ENCODE measurements at places on chromosomes 6 and 20.

DNA sequence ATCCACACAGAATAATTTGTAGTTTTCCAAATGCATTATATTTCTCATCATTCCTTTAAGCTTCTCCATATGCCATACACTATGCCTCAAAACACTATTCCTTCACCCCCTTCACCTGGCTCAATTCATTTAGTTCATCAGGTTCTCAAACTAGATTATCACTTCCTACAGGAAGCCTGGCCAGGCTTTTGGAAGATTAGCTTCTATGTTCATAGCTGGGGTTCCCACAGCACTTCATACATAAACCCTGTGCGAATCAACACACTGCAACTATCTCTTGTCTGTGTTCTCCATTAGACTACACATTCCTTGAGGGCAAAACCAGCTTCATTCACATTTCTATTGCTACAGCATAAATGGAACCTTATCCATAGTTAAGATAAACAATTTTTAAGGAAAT is 40.5 kb upstream of the PLN start:
- DNase-seq = no peak

DNA sequence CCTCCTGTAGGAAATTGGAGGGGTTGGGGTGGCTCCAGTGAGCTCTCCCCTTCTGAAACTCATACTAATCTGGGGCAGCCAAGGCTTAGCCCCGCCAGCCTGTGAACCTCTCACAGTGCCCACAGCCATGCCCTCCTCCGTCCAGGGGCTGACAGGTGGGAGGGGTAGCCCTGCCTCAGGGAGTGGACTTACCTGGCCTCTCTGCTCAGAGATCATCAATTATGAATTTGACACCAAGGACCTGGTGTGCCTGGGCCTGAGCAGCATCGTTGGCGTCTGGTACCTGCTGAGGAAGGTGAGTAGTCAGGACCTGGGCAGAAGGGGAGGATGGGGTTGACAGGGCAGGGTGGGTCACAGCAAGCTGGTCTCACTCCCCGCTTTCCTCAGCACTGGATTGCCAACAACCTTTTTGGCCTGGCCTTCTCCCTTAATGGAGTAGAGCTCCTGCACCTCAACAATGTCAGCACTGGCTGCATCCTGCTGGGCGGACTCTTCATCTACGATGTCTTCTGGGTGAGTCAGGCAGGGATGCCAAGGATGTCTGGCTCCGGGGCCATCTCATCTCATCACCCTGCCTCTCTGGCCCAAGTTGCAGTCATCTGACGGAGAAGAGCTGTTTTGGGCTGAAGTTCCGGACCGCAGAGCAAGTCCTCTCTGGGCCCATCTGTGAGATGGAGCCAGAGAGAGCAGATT is 34.7 kb downstream of the HM13 start:
- DNase-seq = no peak

GRCh38 chr6:157535340-157536222 is 154.6 kb downstream of the ZDHHC14 start:
- DNase-seq = peak; percentile 48

- no peak for DNase-seq
Observed at GRCh38 chr6:151119823-151120524, 119.8 kb upstream of the AKAP12 start.

- no peak for DNase-seq
Observed at GRCh38 chr6:33136310-33136900, 55.9 kb downstream of the COL11A2 start.

DNA sequence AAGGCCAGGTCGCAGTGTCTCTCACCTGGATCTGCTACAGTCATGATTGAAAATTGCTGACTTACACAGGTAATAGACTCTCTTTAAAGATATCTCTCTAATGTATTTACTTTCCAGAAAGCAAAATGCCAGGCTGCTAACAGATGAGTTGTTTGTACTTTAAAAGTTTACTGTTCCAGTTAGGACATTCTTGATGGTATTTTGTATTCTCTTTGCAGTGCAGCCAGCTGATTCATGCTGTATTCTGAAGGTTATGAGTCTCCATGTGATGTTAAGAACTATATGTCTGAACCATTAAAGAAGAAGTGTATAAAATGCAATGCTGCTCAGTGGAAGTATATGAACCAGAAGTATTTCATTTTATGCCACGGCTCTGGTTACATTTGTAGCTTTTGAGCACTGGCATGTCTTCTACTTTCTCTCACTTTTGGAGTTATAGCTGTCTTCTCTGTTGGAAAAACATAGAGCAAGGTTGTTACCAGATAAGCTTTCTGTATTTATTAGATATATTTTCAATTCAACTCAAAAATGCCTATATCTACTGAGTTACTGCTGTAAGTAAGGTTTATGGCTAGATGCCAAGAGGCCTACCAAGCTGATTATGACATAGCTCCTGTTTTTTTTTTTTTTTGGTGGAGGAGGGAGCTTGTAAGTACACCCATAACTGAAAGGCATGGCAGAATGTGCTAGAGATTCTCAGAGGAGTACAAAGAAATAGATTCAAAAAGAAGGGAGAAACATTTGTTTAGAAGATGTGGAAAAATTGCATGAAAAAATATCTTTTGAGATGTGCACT is 130.5 kb upstream of the MAN1A1 start:
- DNase-seq = no peak

- DNase-seq = no peak
Observed at GRCh38 chr20:671252-672030, 4.2 kb downstream of the SCRT2 start.

- no peak for DNase-seq
Observed at GRCh38 chr6:75427329-75427728, 66.3 kb downstream of the FILIP1 start.

DNA sequence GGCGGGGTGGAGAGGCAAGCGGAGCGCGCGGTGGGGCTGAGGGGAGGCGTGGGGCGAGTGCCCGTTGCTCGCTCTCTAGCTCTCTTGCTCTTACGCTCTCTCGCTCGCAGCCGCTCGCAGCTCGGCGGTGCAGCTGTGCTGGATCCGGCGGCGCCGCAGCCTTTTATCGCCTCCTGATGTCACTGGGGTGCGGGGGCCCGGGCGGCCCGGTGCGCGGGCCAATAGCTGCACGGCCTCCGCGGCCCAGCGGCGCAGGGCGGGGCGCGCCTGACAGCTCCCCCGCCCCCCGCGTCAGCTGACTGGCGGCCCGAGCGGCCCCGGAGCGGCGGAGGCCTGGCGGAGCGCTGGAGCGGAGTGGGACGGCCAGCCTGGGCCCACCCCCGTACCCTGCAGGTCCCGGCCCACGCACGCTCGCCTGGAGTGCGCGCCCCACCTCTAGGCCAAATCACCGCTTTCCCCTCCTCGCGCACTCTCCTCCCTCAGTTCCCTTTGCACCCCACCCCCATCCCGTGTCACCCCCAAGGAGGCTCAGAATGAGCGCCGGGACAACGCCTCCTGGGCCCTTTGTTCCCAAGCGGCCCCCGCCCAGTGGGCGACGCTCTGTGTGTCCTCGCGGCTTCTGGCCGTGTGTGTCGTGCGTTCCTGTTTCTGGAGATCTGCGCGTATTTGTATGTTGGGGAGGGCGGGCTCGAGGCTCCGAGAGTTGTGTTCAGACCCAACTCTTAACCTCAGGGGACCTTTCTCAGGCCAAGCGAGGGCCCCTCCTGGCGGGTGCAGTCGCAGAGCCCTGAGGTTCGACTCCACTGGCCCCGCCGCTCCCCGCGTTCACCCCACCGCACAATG is at the start of gene MAFB:
TSS of gene MAFB (minus strand) at position 137 of the 843 bp plus-strand sequence. CDS start 386 bp downstream, outside the sequence.
- no peak for DNase-seq

GRCh38 chr20:10489853-10490252 is 54.7 kb downstream of the SLX4IP start:
- DNase-seq = no peak

DNA sequence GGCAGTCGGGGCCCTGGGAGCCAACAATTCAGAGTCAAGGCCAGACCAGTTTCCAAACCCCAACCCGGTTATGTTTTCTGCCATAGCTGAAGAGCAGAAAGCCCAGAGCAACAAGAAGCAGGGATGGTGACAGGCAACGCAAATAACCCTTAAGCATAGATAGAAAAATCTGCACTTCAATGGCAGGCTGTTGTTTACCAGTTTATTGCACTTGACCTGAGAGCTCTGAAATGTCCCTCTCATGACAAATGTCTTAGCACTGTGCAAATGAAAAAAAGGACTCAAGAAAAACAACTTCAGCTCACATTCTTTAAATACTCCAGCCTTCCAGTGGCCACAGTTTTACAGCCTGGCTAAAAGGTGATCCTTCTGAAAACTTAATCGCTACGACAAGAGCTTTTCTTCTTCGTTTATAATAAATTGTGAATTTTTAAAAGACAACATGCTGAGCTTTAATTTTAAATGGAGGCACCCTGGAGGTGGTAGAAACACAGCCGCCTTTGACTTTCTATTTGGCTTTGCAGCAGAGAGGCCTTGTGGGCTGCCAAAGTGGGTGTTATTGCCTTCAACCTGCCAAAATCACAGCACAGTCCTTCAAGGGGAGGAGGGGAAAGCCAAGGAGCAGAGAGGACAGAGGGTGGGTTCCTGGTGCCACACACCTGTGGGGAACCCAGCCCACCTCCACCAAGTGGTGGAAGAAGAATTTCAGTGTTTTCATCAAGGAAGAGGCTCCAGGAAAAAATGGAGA is 289.5 kb upstream of the CDYL start:
- no peak for DNase-seq

DNA sequence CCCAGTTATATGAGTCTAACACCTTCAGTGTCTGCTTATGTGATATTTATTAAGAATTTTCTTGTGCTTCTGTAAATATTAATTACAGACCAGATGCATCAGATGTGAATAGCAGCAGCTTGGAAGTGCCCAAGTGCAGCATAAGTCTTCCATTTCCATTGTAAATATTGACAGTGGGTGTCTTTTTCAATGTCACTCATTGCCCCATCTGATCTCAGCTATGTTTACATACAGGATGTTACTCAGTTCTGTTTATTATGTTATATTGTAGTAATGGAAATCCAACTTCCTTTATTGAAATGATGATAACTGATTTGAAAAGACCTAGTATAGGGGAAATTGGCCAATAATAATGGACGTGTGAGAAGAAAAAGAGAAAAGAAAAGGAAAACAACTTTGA is 296.7 kb downstream of the SAMD5 start:
- DNase-seq = no peak

GRCh38 chr6:163527291-163527690 is 112.8 kb downstream of the QKI start:
- DNase-seq = no peak

GRCh38 chr20:57023007-57023406 is 243.4 kb downstream of the BMP7 start:
- no peak for DNase-seq

GRCh38 chr6:135703621-135704020 is 147.9 kb upstream of the PDE7B start:
- no peak for DNase-seq

DNA sequence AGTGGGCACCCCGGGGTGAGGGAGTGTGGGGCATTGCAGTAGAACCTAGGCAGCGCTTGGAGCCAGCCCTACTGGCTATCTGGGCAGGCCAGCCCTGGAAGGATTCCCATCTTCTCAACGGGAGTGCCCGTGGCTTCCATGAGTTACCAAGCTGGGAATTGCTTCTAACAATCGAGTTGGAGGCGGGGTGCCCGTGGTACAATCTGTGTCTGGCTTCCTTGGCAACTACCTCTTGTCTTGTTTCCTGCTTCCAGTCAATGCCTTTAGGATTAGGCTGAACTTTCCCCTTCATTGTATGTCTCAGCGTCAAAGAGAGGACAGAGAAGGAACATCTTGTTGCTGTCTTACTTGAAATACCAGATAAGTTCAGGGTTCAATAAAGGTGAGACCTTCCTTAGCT is 33.3 kb downstream of the PPP1R14C start:
- DNase-seq = no peak

GRCh38 chr6:132687306-132687705 is 26.5 kb downstream of the VNN1 start:
- DNase-seq = no peak

- DNase-seq = no peak
Observed at GRCh38 chr6:13413466-13413862, 73.9 kb downstream of the GFOD1 start.

DNA sequence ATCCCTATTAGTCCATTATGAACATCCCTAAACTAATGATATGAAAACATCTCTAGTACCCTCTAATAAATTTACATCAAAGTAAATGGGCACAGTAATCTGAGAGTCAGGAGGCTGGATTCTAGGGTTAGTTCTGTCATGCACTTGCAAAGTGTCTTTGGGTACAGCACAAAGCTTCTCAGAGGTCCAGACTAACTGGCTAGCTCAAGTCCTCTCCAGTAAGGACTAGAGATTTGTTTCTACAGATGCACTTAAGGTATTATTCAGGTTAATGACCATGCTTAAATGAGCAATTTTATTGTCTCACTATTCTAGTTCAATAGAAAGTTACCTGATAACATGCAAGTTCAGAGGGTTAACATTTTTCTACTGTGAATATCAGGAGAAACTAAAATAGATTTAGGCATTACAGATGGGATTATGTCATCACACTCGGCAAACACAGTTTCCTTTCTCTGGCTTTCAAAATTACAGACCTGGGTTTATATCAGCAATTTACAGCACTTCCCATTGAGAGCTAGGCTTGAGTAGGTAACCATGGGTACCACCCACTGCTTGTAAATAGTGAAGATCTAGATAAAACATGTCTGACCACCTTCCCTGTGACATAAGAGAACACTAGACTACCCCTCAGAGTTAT is 402.9 kb upstream of the RUNX2 start:
- no peak for DNase-seq

DNA sequence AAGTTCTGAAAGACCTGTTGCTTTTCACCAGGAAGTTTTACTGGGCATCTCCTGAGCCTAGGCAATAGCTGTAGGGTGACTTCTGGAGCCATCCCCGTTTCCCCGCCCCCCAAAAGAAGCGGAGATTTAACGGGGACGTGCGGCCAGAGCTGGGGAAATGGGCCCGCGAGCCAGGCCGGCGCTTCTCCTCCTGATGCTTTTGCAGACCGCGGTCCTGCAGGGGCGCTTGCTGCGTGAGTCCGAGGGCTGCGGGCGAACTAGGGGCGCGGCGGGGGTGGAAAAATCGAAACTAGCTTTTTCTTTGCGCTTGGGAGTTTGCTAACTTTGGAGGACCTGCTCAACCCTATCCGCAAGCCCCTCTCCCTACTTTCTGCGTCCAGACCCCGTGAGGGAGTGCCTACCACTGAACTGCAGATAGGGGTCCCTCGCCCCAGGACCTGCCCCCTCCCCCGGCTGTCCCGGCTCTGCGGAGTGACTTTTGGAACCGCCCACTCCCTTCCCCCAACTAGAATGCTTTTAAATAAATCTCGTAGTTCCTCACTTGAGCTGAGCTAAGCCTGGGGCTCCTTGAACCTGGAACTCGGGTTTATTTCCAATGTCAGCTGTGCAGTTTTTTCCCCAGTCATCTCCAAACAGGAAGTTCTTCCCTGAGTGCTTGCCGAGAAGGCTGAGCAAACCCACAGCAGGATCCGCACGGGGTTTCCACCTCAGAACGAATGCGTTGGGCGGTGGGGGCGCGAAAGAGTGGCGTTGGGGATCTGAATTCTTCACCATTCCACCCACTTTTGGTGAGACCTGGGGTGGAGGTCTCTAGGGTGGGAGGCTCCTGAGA is at the start of gene HFE:
TSS of gene HFE (plus strand) at position 146 of the 832 bp plus-strand sequence. CDS start at position 158, 12 bp downstream.
- no peak for DNase-seq

GRCh38 chr20:52103913-52104545 is 87.5 kb downstream of the ZFP64 start:
- no peak for DNase-seq

Data from CD8-positive, alpha-beta T cell (primary cell).